AG08395 (cell line): ENCODE measurements at places on chromosomes 1 and 21.

DNA sequence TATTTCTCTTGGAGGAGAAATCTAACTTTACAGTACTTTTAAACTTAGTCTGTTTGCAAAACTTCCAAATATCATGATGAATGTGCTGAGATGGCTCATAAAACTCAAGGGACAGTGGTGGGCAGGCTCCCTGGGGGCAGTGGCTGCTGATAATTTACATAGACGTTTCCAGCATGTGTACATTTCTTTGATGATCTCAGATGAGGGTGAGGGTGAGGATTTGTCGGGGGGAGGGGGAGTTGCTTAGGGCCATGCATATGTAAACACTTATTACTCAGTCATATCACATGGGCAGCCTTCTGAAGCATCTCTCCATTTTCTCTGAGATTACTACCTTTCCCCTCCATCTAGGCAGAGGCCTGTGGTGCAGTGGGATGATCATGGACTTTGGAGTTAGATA lies 152.9 kb upstream of the HMGB4 start:
- DNase-seq, result peak; percentile 11

DNA sequence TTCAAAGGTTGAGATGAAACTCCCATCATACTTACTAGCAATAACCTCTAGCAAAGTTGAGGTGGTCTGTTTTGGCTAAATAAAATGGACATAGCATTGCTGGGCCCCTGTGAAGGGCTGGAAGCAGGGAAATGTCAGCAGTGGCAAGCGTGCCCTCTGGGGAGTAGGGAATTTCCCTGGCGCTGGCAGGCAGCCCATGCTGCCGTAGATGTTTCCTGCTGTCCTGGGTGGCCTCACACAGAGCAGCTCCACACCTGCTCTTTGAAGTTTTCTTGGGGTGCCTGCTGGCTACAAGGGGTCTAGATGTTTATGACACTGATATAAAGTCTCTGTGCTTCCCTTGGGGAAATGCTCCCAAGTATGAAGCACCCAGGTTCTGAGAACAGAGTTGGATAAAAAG lies 30.2 kb downstream of the ADARB1 start:
- no peak for DNase-seq

DNA sequence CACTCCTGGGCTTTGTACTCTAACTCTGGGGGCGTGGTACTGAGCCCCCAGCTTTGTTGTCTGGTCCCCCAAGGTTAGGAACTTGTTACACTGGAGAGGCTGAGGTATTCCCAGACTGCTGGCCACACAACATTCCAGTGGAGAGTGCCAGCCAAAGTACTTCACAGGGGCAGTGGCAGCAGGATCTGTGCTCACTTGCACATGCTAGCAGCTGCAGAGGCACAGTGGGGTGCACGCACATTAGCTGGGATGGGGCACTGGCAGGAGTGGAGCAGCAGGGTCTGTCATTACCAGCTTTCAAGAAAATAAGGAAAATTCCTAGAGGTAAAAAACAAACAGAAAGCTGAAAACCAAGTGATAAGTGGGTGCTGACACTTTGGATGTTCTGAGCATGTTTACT lies 31.0 kb downstream of the ZNF691 start:
- DNase-seq, result no peak

DNA sequence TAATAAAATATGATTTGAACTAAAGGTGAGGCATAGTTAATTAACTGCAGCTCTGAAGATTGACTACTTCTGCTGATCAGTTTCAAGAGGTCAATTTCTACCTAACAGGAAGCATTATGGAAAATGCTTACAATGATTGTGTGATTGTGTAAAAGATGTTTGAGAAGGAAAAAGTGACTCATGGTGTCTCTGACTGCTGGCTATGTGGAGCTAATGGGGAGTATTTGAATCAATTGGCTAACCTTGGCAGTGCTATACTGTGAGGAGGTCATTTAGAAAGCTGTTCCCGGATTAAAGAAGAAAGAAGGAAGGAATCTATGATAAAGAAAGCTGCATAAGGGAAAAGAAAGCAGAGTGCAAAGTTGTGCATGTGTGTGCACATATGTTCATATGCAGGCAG lies 376.5 kb downstream of the ADGRL2 start:
- DNase-seq, result no peak

GRCh38 chr1:160874935-160875334 lies 10.0 kb downstream of the ITLN1 start:
- no peak for DNase-seq

DNA sequence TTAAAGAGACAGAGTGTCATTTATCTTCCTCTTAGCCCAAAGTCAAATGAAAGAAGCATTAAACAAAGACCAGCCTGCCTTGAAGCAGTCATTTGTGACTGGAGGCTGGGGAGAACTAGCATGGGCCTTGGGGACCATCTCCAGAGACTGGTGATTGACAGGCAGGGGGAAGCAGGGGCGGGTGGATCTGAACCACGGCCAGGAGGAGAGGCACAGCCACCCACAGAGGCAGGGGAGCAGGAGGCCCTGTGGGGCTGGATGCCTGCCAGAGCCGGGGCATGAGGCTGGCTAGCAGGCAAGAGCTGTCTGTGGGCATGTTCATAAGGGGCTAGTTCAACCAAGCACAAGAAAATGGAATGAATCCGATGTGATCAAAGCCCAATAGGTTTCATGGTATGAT lies 73.9 kb downstream of the PLXNA2 start:
- DNase-seq, result no peak

DNA sequence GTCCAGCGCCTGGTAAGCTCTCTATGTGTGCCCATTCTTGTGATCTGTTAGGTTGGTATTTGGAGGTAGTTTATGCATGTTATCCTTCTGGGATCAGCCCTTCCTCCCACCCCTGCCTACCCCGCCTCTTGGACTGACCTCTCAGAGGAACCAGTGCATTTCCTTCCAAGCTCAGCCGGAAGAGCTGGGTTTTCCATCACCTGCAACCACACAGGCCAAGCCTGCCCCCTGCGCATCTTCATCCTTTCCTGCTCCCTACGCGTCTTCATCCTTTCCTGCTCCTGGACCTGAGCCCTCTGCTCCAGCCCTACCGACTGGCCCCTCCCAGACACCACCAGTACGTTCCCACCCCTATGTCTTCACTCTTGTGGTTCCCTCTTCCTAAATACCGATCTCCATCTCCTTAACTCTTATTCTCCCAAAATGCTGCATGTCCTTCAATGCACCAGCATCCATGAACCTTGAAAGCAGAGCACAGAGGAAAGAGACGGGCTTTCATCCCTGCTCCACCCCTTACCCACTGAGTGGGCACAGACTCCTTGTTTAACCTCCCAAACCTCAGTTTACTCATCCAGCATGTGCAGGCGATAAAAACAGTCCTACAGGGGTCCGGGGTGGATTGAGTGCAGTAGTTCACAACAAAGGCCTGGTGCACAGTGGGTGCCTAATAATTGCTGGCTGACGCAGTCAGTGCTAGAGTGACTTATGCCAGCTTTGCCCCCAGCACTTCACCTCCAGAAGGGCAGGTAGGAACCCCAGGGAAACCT lies 526.3 kb downstream of the MATN1 start:
- no peak for DNase-seq

- DNase-seq, result no peak
Measured at GRCh38 chr1:20329793-20330542, 39.3 kb downstream of the VWA5B1 start.

DNA sequence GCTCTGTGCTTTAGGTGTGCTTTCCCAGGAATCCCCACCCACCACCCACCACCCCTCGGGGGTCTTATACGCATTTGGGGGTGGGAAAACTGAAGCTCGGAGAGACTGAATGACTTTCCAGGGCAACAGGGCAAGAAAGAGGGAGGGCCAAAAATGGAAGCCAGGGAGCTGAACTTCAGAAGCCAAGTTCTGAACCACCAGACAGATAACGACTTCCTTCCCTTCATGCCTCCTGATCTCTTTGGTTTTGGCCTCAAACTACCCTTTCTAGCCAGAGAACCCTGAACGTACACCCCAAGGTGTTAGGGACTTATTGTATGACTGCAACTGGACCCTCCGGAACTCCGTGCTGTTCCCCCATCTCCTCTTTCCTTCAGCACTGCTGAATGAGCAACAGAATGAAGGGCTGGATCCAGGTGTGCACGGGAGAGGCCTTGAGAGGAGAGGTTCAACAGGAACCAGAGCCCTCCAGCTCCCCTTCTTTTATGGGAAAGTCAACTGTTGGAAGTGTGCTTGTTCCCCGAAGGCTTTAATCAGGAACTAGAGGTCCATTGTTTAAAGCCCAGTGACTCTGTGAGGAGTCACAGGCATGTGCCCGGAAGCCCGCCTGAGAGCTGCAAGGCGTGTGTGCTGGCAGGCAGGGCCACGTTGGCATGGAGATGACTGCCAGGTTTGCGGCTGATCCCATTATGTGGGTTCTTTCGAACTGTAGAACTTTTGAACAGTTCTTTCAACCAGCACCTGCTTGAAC lies 3.1 kb downstream of the BACE2 start:
- DNase-seq, result no peak

DNA sequence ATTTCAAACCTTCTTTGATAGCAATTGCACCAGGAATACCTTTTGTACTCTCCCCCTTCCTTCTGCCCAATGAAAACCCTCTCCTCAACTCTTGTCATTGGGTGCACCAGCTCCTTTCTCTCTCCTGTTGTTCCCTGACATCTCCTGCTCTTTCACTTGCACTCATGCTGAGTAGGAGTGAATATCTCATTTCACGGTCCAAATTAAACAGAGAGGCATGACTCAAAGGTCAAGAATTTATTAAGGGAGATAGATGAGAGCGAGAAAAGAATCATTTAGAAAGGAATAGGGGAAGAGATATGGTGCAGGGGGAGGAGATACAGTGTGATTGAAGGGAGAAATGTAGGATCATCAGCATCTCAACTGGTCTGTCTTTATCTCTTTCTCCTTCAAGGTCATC lies 22.1 kb downstream of the AIM2 start:
- DNase-seq, result no peak

DNA sequence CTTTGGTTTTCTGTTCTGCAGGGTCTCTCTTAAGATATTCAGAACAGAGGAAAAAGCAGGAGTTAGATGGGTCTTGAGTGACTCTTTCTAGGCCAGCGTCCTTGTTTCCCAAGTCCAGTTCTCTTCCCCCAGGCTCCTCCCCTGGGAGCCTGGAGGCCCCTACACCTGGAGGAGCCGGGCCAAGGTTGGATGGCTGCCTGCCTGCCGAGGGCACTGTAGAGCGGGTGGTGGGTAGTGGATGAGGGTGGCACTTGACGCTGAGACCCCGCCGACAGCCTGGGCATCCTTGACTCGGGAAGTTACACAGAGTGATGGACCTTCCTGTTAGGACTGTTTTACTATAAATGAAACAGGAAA lies 17.4 kb upstream of the KANK4 start:
- DNase-seq, result no peak

- no peak for DNase-seq
Measured at GRCh38 chr1:175512637-175513412, 230.6 kb downstream of the TNR start.

DNA sequence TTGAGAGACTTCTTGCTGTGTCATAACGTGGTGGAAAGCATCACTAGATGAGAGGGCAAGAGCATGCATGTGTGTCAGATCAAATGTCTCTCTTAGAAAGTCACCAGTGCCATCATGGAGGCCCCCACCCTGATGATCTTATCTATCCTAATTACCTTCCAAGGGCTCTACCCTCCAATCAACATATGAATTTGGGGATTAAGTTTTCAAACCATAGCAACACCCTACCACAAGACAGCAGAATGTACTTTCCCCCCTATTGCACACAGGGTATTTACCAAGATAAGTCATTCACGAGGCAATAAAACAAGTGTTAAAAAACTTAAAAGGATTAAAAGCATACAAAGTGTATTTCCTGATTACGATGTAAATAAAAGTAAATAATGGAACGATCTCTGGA lies 515.6 kb downstream of the LMO4 start:
- DNase-seq, result no peak

DNA sequence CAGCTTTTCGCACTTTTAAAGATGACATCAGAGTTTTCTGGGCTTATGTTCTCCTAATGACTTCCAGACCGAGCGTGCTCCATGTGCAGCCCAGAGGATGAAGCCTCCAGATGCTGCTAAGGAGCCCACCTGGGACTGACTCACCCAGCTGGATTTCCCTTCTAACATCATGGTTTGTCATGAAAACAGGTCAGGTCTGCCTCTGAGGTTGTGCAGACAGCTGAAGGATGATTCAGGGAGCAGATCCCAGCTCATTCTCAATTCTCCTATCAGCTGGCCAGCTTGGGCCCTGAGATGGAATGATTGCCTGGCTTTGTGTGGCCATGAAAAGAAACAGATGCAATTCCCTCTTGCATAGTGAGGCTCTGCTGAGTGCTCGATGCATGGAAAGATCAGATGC lies 123.9 kb upstream of the DUSP10 start:
- DNase-seq, result no peak
